GM23338 (cell line): ENCODE measurements at places on chromosomes 5 and 9. TPM values are rescaled to one million over a fixed set of nuclear protein-coding genes. Genes with fewer than 3 reads are reported as not detected.

Gene CDKN2A
- total RNA-seq: 0.87 and 4.0 TPM in 2 replicates

- peak; percentile 61 for DNase-seq
Observed at GRCh38 chr5:140108093-140109017, 5.6 kb upstream of the PURA start.

Gene IL13
- not detected in 2 replicates for total RNA-seq

- DNase-seq: no peak
Observed at GRCh38 chr9:24095246-24095645, 269.2 kb upstream of the ELAVL2 start.

- DNase-seq: no peak
Observed at GRCh38 chr9:18520416-18521047, 46.6 kb downstream of the ADAMTSL1 start.

Gene PCDHB9
- total RNA-seq: 0.63 and 0.78 TPM in 2 replicates

GRCh38 chr9:123069010-123069481 is 35.6 kb downstream of the GPR21 start:
- DNase-seq: no peak

DNA sequence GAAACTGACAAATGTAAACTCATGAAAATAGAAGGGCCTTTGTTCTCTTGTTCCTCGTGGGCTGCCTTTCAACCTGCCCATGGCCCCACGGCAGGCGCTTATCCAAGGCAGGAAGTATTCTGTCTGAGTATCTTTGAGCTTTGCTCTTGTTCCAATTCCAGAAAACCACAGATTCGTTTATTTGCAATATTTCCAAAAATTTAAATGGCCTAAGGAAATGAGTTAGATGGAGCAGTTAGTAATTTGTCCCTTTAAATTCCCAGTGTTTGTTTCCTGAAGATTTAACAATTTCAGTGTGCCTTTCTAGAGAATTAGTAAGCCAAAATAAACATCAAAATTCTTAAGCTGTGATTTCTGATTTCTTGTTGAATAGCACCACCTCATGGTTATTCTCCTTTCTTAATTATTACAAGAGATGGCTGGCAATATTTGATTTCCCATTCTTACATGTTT is 299.4 kb upstream of the RASA1 start:
- peak; percentile 72 for DNase-seq

DNA sequence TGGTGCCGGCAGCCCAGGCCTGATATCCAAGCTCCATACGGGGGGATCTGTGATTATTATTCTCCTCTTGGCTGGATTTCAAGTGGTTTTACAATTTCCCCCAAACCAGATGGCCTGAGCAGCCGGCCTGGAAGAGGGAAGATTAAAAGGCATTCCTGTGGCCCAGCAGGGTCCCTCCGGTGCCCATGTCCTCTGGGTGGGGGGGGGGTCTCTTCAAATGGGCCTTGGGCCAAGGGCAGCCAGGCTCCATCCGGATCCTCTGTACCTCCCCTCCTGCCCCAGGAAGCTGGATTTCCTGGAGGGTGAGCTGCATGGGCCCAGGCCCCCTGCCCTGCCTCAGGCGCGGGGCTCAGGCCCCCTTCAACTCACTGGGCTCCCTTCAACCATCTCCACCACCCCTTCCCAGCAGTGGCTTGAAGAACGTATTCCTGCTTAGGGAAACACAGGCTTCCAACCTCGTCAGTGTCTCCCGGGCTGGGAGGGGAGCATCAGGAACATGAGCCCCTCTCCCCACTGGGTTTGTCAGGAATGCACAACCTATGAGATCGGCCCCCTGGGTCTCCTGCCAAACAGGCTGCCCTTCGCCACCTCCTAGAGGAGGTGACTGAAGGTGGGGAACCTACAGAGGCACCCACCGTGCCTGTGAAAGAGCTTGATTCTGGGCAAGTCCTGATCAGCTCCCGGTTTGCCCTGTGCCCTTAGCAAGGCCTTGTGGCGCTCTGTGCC is 62.9 kb upstream of the ORM1 start:
- no peak for DNase-seq

Gene FAM169A
- total RNA-seq: 78.7 and 97.7 TPM in 2 replicates

- DNase-seq: no peak
Observed at GRCh38 chr5:172508471-172509404, 54.4 kb upstream of the SH3PXD2B start.

- peak; percentile 58 for DNase-seq
Observed at GRCh38 chr9:35791297-35791921, at the start of gene NPR2. TSS of gene NPR2 (plus strand) at chr9:35791591. CDS start at chr9:35792409, 818 bp downstream.

DNA sequence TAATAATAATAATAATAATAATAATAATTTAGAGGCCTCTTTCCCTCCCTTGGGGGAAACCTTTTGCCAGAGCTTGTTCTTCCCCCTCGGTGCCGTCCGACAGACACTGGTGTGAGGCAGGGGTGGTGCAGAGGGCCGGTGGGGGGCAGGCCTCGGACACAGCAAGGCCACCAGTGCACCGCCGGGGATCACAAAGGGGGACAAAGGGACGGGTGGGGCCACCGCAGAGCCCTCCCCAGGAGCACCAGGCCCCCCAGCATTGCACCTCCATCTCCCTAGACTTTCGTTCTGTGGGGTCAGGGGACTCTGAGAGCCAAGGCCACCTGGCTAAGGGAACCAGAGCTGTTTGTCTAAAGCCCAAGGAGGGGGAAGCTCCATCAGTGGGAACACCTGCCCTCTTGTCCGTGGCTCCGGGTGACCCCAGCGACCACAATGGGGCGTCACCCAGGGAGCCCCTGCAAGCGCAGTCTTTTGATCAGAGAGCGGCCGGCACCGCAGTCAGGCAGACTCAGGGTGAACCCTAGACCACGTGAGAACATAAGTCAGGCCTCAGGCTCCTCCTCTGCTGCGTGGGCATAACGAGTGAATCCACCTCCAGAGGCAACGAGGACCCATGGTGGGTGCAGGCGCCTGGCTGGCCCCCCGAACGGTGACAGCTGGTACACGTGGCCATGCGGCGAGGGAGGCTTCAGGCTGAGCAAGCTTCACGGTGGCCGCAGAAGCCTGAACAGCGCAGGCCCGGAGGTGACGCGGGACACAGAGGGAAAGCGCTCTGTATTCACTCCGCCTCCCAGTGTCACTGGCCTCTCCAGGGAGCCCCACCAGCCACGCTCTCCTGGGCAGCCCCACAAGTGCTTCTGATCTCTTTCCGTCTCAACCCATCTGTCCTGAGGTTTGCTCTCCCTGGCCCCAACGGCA is 12.0 kb upstream of the QSOX2 start:
- no peak for DNase-seq

DNA sequence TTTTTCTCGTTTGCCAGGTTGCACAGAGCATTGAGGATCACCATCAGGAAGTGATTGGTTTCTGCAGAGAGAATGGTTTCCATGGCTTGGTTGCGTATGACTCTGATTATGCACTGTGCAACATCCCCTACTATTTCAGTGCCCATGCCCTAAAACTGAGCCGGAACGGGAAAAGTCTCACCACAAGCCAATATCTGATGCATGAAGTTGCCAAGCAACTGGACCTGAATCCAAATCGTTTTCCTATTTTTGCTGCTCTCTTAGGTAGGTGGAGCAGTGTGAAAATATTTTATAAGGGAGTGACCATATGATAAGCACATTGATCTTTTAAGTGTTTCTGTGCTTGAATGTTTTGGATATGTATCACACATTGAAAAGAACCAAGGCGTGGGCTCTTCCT is 17.7 kb upstream of the FAM120AOS start:
- no peak for DNase-seq

- no peak for DNase-seq
Observed at GRCh38 chr5:169796731-169797130, 159.7 kb downstream of the DOCK2 start.
